ENCODE measurements at places on chromosomes 2 and 18.

DNA sequence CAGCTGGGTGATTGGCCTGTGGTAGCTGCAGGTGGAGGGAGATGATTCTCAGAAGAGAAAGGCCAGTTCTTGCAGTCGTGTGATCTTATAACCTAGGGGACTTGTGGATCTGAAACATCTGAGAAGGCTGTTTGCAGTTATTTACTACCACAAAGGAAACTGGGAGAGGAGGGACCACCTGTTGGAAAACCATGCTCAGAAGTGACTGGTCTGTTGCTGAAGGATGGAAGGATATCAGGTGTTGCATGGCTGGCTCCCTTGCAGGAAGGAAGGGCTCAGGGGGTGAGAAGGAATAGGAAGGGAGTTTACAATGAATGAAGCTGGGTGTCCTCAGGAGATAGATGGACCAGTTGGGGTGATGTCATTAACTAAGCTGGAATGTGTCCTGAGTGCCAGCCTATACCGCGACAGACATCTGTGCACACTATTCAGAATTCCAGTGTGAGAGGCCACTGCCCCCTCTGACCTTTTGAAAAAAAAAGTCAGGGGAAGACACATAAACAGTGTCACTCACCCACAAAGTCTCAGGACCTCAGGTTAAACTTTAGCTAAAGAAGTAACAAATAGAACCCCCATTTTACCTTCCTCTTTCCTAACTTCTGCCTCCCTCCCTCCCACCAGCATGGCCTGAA lies 17.5 kb downstream of the IGFBP2 start:
- DNase-seq: no peak

DNA sequence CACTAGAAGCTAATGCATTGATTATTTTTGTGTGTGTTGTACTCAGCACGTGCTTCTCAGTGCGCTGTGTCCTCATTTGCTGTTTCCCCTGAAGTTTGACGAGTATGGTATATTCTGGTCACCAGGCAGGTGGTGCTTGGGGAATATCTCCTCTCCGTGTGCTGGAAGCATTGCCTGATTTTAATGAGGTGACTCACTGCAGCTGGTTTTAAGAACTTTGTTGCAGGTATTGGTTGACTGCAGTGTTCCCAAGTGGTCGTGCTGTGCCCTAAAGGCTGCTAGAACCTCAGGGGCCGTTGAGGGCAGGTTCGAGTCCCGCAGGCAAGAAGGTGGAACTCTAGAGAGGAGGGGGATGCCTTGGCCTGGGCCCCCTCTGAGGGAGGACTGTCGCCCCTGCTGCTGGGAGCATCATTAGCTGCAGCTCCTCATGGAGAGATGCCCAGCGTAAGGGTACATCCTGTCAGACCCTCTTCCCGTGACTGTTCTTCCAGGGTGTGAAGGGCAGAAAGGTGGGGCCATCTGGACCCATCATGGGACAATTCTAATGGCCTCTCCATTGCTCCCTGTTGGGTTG lies 82.6 kb downstream of the AGAP1 start:
- no peak for DNase-seq

DNA sequence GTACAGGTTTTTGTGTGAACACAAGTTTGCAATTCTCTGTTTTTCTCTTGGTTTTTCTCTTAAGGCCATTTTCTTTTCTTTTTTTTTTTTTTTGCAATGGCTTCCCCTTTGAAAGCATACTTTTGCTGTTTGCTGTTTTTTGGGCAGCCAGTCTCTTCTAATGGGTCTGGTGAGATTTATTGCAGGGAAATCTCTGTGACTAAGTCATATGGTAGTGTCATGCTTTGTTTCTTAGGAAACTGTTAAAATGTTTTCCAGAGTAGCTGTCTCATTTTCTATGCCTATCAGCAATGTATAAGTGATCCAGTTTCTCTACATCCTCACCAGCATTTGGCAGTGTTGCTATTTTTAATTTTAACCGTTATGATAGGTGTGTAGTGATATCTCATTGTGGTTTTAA lies 27.9 kb upstream of the CDCA7 start:
- peak; percentile 44 for DNase-seq

DNA sequence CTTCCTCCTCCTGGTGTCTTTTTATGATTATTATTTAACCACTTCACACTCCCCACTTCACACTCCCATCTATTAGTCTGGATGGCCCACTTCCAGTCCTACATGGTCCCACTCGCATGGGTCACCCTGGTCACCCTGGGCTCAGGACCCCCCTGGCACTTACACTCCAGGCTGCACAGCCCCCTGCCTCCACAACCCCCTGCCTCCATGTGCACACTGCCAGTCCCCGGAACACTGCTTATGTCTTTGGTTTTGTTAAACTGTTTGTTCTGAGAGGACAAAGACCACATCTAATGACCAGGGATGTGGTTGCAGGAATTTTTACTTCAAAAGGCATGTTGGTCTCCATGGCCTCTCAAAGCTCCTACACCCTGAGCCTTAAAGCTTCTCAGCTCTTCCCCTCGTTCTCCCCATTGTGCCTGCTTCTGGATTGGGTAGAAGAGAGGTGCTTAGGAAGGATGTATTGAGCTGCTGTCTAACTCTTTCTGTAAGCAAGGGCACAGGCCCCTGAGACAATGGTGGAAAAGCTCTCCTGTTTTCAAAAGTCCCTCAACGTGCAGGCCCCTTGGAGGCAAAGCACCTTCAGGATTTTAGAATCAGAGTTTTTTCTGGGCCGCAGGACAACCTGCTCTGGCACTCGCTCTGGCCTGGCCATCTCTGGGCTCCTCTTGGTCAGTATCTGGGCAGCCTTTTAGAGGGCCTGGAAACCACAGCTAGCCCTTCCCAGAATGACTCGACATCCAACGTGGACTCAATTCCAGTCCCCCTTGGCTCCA lies 150.0 kb upstream of the HAAO start:
- no peak for DNase-seq

GRCh38 chr2:237097326-237097910 lies 11.7 kb downstream of the COPS8 start:
- peak; percentile 46 for DNase-seq

DNA sequence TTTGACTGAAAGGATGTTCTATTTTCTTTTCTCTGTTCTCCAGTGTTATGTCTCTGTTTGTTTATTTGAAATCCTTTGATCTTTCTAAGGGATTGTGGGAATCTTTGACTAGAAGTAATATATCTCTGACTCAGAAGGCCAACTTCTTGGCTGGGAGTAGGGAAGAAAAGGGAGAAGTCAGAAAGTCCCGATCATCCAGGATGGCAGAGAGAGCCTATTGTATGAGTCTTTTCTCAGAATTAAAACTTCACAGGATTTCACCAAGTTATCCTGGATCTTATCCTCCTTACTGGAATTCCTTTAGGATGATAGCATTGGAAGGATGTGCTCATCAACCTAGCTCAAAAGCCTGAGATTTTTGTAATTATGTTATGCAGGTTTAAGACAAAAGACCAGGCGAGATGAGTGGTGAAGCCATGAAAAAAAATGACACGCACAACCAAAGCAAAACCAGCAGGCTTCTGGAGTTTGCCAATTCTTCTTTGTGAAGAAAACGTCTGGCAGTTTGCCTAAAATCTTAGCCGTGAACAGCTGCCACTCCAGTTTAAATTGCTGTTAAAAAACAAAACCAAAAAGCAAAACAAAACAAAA lies 383.6 kb upstream of the SMIM21 start:
- peak; percentile 58 for DNase-seq

DNA sequence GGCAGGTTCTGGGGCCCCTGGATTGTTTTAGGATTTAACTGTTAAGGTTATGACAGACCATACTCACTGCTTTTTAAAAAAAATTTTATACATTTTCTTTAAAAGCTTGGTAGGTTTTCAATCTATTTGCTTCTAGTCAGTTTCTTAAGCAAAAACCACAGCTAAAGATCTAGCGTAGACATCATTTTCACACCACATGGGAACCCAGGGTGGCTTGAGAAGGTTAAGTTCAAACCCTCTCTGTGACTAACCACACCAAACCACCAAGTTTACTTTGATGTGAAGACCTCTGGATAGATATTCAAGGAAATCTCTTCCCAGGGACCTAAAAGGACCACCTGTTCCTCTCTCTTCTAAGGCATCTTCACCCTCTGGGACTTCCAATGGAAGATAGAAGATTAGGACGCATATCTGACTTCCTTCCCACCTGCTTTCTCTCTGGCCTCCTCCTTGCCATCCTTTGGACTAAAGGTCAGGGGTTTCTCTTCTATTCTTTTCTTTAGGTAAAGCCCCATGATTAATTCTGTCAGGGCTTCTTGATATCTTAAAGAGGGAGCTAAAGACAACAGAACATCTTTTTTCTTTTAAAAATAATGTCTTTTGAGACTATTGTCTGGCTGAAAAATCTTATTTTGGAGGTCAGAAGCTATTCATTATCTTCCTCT lies 32.3 kb downstream of the FOSL2 start:
- DNase-seq: no peak

DNA sequence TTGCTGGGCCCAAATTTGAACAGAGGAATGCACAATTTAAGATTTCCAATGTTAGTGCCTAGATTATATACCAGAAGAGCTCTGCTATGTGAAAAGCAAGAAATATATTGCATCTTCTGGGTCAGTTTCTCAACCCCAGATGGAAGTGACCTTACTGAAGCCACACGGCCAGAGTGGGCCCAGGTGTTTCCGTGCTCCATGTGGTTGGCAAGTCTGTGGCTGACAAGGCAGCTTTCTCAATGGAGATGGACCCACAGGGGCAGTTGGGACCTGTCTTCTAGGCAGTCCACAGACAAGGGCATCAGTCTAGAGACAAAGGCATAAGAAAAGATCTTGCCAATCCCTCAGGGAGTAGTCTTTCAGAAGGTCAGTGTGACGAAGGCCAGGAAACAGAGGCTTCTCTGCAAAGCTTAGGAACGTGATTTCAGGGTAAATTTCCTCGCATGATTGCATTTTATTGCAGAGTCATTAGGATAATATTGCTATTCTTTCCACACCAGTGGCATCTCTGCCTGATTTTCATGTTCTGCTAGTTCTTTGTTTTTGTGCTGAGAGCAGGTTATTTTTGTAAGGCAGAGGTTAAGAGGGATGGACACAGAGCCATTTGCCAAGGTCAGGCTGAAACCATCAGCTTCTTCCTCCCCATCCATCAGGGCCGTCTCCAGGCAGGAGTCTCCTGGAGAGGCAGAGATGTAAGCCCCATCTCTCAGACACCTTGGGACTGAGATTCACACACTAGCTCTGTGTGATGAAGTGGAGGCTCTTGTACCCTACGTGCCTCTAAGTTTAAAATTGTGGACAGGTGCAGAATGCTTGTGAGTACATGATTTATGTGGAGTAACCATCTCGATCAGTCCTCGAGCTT lies 202.1 kb downstream of the ANKRD30B start:
- no peak for DNase-seq

- peak; percentile 86 for DNase-seq
Observed at GRCh38 chr2:40372283-40372985, 79.5 kb downstream of the SLC8A1 start.

Measured in AG10803 (cell line).